ENCODE measurements at places on chromosomes 11 and 22. TPM values are rescaled to one million over a fixed set of nuclear protein-coding genes. Genes with fewer than 3 reads are reported as not detected.

The ANGPTL5 gene
- not detected for total RNA-seq

- DNase-seq: no peak
These were observed 92.1 kb upstream of the MTMR2 start for GRCh38 chr11:96015906-96016565.

DNA sequence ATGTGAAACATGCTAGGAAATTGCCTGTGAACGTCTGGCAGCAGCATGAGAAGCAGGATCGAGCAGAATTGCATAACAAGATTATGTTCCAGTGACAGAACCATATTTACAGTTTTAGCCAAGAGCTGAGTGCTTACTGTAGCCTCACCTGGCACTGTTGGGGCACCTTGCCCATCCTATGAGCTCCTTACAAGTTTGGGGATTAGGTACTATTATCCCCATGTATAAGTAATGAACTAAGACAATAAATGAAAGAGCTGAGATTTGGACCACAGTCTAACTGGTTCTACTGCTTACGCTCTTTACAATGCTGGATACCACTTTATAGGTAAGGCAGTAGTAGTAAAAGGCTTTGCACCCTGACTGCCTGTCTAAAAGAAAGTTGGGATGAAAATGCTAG is 17.1 kb upstream of the PATE1 start:
- no peak for DNase-seq

- no peak for DNase-seq
These were observed 662 bp upstream of the TRIM3 start for GRCh38 chr11:6474413-6474792.

GRCh38 chr11:99968336-99968735 is 718.8 kb upstream of the ARHGAP42 start:
- DNase-seq: no peak

The FJX1 gene
- total RNA-seq: 38.3 TPM

- no peak for DNase-seq
These were observed 1.8 kb downstream of the PPP1R14B start for GRCh38 chr11:64244966-64245365.

DNA sequence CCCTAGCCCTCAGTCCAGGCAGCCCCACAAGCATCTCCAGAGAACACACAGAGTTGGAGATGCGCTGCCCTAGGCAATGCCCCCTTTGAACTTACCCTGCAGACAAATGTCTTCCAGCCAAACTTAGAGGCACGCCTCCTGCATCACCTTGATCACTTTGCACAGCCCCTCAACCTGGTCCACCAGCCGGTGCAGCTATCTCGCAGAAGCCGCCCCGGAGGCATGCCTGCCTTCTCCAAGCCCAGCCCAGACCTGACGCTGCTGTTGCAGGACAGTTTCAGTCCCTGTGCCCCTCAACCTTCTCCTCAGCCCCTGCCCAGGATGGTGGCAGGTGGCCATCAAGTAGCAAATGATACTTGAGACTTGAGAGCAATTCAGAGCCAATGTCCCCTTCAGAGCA is 16.7 kb upstream of the POU2AF1 start:
- no peak for DNase-seq

GRCh38 chr11:70027451-70027850 is 50.7 kb upstream of the ANO1 start:
- DNase-seq: no peak

DNA sequence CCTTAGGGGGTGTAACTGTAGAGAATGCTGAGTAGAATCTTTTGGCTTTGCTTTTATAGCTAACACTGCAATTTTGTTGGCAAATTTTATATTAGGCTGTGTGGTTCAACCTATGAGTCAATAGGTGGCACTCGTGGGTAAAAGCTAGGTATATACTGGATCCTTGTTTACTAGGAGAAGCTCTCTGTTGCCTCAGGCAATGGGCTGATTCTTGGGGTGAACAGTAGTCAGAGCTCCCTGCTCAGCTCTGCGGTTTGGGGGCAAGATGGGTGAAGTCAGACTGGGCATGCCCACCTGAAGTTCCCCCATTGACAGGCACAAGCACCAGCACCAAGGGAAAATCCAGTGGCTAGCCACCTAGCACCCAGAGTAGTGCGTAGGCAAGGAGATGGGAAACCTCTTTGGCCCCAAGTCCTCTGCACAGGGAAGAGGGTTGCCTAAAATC is 238.7 kb downstream of the FAM181B start:
- no peak for DNase-seq

The FERMT3 gene
- total RNA-seq: 18.7 TPM

GRCh38 chr22:24310969-24311368 is 40.3 kb downstream of the SPECC1L start:
- DNase-seq: no peak
